Stimulated activated CD8-positive, alpha-beta memory T cell treated with anti-CD3 and anti-CD28 coated beads, Interleukin-4, amount 100 ng/mL, for 4 hours (primary cell): ENCODE measurements at places on chromosomes 4 and X.

DNA sequence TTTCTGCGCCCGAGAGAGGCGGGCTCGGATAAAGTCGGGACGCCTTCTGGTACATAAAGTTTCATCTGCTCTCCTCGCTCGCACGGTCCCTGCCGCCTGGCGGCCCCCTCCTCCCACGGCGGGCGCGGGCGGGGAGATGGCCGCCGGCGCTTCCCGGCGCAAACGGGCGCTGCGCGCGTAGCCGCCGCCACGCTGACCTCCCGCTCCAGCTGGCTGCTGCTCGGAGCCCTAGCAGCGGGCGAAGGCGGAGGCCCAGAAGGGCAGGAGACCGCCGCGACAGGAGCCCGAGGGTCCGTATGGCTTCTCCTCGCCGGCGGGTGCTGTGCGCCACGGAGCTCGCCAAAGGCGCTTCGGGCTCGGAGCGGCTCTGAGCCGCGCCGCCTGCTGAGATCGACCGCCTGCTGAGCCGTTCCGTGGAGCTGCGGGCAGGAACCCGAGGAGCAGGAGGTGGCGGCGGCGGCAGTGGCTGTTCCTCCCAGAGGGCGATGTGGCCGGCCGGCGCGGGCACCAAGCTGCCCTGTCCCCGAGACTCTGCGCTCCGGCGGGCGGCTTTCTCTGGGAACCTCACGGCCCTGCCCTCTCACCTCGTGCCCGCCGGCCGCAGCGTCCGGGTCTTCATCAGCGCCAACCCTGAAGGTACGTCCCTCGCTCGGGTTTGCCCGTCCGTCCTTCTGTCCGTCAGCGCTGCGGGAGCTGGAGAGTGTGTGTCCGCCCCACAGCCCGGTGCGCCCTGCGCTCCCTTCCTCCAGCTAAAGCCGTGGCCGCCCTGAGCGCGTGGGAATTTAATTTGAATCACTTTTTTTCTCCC, at the start of gene NWD2:
NWD2 (plus strand) TSS at position 161 of the 808 bp plus-strand sequence; CDS start at position 486, 325 bp downstream.
- DNase-seq: no peak

DNA sequence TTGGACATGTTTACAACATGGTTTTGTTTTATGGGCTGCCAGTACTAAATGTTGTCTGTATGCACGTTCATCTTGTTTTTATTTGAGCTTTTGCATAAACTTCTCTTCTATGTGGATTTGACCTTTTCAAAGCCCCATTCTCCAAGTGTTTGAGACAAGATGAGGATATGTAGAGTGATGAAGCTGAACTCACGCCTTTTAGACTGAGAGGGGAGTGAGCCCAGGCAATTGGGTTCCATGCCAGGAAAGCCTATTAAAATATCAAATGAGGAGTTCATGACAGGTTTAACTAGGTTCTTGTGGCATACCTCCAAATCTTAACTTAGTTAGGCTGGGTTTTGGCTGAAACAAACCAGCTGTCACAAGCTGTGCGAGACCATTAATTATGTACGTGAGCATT, 170.4 kb upstream of the LDB2 start:
- no peak for DNase-seq

DNA sequence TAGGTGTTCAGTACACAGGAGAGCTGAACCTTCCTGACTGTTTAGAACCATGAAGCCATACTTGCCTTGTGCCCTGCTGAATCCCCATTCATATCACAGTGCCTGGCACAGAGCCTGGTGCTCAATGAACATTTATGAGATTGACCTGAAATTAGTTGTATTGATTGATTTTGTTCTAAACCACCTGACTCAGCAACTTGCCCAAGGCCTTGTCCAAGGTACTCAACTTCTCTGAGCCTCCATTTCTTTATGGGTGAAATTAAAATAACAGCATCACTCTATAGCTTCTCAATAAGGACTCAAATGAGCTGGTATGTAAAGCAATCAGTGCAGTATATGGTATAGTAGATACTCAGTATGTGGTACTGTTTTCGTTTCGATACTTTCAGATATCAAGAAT, 208.1 kb downstream of the SLC39A8 start:
- no peak for DNase-seq

- DNase-seq: no peak
Observed at GRCh38 chr4:67580577-67580976, 22.1 kb downstream of the STAP1 start.

DNA sequence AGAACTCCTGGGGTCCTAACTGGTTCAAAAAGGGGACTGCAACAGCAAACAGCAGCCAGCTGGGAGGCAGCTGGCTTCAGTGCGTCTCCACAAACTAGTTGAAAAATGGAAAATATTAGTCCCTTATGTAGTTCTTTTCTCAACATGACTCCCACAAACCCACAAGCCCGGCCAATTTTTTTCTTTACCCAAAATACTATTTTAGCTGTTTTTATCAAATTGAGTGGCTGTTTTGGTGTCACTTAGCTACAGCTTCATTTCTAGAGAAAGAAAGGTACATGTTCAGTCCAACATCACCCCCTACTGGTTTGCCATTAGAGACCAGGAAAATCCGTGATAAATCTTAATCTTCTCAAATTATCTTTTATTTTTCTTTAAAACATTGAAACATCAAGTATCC, 97.2 kb downstream of the GUCY2F start:
- no peak for DNase-seq

GRCh38 chrX:119694601-119695534, 1.9 kb upstream of the SEPTIN6 start:
- DNase-seq: no peak

DNA sequence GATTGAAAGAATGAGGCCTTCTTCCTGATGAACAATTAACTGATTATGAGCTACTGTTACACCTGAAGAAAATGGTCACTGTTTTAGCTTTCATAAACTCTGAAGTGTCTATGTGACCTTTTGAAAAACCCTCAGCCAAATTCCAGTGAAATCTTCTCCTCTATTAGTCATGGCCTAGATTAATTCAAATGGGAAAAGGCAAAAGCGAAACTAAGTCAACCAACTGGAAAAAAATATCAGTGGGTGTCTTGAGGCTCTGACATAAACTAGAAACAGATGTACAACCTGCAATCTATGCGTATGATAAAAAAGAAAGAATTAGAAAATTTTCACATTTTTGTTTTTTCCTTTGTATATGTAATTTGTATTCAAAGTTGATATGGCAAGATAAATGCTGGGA, 169.4 kb upstream of the BANK1 start:
- DNase-seq: no peak

- no peak for DNase-seq
Observed at GRCh38 chr4:36285784-36286480, 4.5 kb downstream of the DTHD1 start.

DNA sequence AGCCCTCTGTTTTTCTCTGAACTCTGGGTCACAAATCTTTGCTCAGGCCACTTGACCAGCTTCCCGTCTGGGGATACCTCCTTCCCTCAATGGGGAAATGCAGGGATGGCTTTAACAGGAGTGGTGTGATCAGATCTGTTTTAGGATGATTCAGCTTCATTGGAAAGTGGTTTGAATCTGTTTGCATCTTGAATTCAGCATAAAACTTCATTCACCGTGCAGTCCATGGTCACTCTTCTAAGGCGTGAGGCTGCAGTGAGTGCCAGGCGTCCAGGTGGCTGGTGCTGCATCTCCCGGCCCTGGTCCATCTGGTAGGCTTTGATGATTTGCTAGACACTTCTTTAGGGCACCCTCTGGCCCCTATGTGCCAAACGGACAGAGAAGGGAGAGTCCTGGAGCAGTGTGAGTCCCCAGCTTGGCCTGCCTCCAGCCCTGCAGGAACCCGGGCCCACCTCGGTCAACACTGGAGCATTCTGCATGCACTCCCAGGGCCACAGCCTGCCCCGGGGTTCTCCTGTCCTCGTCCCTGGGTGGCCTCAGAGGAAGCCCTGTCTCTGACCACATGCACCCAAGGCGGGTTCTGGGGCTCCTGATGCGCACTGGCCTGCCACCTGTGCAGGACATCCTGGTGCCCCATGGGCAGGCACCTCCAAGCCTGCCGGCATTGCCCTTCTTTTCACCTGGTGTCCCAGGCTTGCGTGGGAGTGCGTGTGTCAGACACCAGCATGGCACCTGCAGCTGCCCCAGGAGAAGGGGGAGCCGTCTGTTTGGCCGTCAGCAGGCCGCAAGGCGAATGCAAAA, 251.5 kb upstream of the PSAPL1 start:
- DNase-seq: no peak

DNA sequence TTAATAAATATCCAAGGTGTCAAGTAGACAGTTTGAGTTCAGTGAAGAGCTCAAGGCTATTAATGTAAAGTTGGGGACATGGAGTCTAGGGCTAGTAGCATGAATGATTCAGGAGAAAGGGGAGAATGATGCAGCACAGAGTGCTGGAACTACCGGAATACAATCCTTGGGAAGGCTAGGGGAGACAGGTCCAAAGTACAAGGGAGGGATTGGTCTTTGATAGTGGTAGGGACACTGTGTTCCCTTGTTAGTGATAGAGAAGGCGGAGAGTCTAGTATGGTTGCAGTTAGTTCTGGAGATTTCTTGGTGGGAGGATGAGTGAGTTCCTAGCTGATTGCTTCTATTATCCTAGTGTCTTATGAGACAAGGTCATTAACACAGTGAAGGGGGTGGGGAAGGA, 8.7 kb downstream of the GCNA start:
- no peak for DNase-seq

GRCh38 chr4:78796526-78796925, 20.4 kb downstream of the BMP2K start:
- DNase-seq: no peak

DNA sequence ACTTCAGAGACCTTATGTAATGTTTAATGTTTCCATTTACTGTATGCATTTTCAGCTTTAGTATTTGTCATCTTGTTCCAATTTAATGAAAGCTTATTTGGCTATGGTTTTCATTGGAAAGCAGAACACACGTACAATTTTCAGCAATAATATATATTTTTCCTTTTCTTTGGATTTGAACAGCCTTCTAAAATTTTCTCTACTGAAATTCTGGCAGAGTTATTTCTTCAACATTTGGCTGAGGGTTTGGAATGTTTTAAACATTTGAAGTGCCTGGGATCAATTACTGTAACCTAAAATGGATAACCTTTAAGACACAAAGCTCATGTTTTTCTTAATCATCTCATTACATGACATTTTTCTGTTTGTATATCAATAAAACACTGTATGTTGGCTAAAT, 156.9 kb downstream of the TENM3 start:
- no peak for DNase-seq

DNA sequence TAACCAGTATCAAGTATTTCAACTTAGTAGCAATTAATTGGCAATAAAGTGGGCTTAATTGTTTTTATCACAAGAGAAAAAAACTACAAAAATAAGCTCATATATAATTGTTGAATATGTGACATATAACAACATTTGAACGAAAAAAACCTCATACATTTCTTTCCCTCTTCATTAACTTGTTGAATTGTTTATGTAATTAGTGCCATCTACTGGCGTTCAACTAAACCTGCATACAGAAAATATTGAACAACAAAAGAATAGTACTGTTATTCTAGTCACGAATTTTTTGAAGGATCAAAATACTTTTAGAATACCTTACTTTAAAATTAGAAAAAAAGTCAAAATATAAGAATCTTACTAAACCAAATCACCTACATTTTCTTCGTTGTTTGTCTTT, 586.5 kb upstream of the FTHL17 start:
- no peak for DNase-seq

DNA sequence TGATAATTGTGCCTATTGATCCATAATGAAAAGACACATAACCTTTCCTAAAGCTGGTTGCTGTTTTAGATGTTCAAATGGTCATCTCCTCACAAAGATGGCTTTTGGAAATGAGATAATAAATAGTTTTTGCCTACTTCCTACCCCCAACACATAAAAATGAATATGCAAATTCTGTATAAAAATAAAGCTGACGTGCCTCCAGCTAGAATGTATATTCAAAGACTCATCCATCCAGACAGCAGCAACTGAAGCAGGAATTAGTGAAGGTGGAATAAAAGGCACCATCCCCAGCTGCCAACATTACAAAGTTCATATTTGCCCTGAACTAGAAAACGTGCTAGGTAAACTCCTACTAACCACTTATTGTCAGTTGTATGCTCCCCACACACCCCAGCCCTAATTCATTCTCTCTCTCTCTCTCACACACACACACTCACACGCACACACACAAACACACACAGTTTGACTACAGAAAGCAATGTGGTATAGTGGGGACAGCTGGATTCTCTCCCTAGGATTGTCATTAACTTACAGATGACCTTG, 53.6 kb downstream of the PCDH19 start:
- no peak for DNase-seq

GRCh38 chr4:20698382-20698781, 1.9 kb upstream of the PACRGL start:
- DNase-seq: no peak

DNA sequence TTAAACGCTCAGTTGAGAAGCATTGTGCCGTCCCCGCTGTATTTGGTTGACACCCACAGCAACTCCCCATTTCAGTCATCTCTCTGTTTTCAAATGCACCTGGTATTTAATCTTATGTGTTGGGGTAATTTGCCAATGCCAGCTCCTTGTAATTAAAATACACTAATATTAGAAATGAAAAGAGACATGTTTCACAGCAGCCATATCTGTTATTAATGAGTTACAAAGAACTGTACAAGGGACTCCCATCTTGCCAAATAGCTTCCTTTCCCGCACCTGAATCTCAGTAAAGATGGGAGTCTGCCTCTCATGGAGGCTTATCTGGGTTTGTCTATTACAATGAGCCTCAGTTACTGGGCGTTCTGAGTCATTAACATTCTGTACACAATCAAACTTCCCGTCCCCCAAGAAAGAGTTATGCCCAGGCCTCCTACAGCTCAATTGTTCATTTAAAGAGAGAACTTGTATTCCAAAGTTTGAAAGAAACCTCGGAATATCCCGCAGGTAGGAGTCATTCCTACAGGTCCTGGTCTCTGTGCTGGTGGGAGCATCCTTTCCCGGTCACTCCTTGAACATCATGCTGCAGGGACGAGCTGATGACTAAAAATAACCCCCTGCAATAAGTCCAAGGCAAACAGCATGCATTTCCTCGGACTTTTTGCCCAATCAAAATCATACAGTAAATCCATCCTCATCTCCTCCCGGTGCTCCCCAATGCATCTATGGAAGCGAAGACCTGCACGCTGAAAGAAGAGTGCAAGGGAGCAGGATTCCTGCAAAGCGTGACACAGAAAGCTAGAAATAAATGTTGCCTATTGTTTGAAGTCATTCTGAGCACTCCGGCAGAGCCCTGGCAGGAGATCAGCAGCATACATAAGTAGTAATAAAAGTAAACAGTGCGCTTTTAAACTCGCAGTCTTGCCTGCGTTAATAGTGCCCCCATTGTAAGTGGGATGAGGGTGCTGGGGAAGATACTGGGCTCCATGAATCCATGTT, 926 bp downstream of the NDP start:
- DNase-seq: no peak

DNA sequence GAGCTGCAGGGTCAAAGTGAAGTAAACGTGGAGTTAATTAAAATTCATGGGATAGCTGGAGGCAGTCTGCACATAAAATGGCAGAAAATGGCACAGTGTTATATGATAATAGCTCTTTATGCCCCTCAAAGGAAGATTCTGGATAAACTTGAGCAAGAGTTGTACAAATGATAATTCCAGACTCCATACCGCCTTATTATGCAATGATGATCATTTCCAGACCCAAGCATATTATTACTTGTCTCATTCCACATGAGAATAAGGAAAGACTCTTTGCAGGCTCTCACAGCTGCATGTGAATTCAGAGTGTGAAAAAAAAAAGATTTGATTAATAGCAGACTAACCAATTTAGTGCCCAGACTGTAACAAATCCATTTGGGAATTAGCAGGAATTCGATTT, 105.4 kb downstream of the STK32B start:
- DNase-seq: no peak
